ENCODE measurements at places on chromosomes 16 and 17. TPM values are rescaled to one million over a fixed set of nuclear protein-coding genes. Genes with fewer than 3 reads are reported as not detected.

GRCh38 chr16:10514369-10515055, 65.9 kb downstream of the EMP2 start:
- DNase-seq: peak; percentile 63

DNA sequence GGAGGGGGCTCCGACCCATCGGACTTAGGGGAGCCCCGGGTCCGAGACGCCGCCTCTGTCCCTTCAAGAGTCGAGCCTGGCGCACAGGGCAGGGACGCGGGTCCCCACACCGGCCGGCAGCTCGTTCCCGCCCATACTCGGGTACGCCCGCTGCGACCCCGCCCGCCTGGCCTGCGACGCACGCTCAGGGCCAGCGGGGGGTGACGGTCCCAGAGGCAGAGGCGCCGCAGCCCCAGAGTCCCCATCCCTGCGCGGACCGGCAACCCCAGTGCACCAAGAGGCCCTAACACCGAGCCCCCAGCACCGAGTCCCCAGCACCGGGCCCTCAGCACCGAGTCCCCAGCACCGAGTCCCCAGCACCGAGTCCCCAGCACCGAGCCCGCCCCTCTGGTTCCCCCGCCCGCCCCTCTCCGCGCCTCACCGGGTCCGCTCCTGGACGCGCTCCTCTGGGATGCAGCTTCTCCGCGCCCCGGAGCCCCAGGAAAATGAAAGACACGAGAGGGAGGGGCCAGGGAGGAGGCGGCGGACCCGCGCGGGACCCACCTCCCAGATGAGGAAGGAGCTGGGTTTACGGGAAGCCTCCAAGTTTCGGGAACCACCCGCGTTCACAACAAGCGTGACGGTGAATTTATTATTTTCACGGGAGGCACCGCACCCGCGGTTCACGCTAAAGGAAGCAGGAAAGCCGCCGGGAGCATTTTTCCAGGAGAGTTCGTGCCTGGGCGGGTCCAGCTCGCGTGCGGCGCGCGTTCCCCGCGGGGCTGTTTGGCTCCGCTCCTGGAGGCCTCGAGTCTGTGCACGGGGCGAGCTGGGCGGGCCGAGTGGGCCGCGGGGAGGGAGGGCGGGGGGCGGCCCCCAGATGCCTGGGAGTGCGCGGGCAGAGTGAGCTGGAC, at the start of gene SECTM1:
TSS of gene SECTM1 (minus strand) at position 488 of the 893 bp plus-strand sequence. CDS start 6,526 bp downstream, outside the sequence.
- DNase-seq: peak; percentile 51

DNA sequence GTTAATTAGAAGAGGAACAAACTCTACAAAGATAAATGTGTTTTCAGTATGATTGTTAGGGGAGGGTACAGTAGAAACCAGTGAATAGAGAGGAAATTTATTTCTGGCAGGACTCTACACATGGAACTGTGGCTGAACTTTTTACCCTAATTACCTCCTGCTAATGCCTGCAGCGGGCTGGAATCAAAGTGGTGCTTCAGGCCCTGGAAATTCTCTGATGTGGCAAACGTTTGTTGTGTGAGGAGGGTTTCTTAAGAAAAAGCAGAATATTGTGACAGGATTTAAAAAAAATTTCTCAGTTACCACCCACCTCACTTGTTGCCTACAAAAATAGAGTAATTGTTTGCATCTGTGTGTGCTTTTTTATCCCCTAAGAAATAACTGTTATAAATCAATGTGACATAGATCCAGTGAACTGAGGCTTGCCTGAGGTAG, 154.5 kb downstream of the BCAS3 start:
- peak; percentile 35 for DNase-seq

SPATA22 gene
- not detected for total RNA-seq

GRCh38 chr17:76156662-76156991, 15.6 kb upstream of the FOXJ1 start:
- DNase-seq: no peak
